Stimulated activated CD8-positive, alpha-beta memory T cell treated with anti-CD3 and anti-CD28 coated beads, Interleukin-12 subunit alpha, Interleukin-12 subunit beta, amount 100 ng/mL, for 4 hours (primary cell): ENCODE measurements at places on chromosomes 16 and 17.

- DNase-seq: no peak
Observed at GRCh38 chr17:81652906-81653771, 3.2 kb downstream of the PDE6G start.

- no peak for DNase-seq
Observed at GRCh38 chr17:80428363-80428762, 13.4 kb downstream of the ENDOV start.

- DNase-seq: no peak
Observed at GRCh38 chr17:4162775-4163466, 19.9 kb downstream of the CYB5D2 start.

GRCh38 chr16:68700831-68701230 is 36.3 kb upstream of the CDH1 start:
- no peak for DNase-seq

DNA sequence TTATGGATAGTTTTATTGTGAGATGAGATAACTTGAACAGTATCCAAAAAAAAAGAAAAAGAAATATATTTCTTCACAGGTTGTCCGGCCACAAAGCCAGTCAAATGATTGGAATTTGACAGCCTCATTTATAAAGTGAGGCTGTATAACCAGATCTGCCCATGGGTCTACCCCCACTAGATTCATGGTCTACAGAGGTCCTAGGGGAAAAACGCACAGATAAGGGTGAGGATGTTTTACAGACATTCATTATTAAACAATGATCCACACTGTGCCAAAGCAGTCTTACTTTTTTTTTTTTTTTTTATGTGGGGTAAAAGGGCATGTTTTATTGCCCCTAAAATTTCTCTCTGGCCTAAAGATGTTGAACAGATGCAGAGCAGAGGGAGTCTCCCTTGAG is 1503.0 kb upstream of the CDH8 start:
- no peak for DNase-seq

GRCh38 chr16:57061084-57061905 is 31.1 kb upstream of the CPNE2 start:
- DNase-seq: no peak

DNA sequence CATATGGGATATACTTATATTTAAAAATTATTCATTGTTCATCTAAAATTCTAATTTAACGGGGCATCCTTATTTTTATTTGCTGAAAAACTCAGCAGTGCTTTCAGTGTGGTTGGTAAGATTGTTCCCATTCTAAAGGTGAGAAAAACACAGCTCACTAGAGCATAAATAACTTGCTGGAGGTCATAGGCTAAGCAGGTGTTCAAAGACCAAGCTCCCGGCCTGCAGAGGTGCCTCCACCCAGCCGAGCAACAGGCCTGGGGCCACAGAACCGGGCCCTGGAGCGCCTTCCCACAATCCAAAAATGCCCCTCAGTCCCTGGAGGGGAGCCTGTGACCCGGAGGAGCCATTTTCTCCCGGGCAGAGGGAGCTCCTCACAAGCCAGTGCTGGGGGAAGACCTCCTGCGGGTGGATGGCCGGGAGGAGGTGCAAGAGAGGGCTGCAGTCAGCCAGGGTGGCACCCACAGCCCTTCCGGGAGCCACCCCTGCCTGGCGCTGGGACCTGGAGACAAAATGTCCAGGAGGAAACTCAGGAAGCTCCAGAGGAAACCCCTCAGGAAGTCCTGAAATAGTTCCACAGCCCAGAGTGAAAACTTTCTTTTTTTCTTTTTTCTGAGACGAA is 14.7 kb downstream of the ABR start:
- no peak for DNase-seq

DNA sequence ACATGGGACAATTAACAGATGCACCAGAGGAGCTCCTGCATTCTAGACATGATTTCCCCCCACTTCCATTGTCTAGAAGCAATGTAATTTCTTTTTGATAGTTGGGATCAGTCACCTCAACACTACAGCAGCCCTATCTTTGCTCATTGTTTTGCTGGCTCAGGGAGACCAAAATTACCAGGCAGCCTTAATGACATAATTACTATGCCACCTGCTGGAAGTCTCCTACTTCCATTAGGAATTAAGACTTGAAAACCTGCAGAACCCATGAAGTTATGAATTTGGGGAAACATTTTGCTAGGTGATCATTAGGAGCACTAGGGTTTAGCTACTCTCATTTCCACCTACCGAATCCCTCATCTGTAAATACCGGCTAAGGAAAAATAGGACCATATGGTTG is 312.0 kb upstream of the CA10 start:
- DNase-seq: no peak

- no peak for DNase-seq
Observed at GRCh38 chr16:56732366-56732765, 2.4 kb downstream of the NUP93 start.

- DNase-seq: no peak
Observed at GRCh38 chr16:57611181-57611580, 17.2 kb upstream of the ADGRG1 start.

DNA sequence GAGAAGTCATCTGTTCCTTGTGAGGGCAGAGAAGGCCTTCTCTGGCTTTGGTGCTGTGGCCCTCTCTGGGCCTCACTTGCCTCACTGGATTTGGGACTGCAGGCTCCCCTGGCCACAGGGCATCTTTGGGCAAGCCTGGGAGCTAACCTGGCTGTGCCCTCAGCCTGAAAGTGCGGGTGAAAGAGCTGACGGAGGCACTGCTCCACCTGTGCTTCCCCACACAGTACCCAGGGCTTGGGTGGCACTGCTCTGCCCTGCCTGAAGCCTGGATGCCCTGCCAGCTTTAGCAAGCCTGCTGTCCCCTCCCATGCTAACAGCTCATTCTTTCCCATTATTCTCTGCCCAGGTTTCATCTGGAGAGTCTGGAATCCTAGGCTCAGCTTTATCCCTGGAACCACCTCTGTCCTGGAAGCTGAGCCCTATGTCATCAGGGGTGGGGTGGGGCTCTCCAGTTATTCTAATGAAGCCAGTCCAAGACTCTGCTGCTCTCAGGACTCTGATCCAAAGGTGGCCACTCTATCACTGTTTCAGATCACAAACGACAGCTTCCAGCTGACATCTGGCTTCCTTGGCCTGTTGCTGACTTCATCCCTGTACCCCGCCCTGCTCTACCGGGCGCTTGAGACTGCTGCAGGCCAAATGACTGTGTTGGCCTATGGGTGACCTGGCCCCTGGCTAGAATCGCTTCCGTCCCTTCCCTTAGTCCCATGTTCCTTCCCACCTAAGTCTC is 29.3 kb downstream of the HIC1 start:
- no peak for DNase-seq

GRCh38 chr17:2040942-2041560 is 771 bp upstream of the OVCA2 start:
- DNase-seq: no peak

DNA sequence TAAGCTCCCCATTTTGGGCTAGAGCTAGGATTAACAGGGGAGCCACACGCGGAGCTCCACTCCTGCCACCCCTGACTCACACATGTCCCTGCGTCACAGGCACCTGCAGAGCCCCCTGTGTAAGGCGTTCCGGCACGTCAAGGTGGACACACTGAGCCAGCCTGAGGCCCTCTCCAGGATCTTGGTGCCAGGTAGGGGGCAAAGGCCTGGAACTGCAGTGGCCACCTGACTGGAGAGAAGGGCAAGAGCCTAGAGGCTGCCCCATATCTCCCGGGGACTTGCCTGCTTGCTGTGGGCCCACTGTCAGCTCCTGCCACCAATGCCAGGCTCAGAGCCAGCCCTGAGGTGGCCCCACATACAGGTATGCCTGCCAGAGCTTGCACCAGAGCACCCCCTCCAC is 33.7 kb downstream of the NECAB2 start:
- no peak for DNase-seq

- DNase-seq: no peak
Observed at GRCh38 chr16:57795431-57795878, 6.8 kb downstream of the KIFC3 start.

DNA sequence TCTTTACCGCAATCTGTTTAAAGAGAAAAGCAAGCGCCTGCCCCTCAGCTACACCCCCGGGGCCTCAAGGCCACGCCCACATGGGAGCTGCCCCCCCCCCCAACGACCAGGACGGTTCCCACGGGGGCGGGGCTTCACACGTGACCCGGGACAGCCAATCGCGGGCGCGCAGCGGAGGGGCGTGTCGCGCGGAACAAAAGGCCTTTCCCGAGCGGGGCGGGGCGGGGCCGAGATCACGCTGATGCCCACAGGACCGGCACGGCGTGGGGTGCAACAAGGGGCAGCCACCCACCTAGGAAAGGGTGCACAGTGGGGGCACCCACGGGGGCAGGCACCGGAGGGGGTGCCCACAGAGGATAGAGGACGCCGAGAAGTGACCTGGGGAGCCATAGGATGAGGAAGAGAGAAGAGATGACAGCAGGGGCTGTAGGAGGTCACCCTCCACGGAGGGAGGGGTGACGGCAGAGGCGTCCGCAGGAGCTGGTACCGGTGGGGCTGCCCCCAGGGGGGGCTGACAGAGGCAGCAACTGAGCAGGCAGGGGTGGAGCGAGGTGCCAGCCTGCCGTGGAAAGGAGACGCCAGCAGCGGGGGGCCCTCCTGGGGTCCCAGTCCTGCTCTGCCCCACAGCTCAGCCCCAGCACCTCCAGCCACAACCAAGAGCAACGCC is 6.2 kb downstream of the UNKL start:
- peak; percentile 91 for DNase-seq

DNA sequence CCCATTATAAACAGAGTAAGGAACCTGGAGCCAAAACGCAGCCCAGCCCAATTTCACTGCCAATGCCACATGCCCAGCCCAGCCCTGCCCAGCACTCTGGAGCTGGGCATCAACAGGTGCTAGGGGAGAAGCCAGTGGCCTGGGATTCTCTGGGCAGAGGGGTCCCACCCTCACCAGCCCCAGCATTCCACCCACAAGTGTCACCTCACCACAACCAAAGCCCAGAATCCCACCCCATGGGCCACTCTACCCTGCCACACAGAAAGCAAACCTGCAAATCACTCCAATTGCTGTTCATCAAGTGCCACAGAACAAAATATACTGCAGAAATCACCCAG is 102.5 kb upstream of the CDH5 start:
- DNase-seq: no peak

DNA sequence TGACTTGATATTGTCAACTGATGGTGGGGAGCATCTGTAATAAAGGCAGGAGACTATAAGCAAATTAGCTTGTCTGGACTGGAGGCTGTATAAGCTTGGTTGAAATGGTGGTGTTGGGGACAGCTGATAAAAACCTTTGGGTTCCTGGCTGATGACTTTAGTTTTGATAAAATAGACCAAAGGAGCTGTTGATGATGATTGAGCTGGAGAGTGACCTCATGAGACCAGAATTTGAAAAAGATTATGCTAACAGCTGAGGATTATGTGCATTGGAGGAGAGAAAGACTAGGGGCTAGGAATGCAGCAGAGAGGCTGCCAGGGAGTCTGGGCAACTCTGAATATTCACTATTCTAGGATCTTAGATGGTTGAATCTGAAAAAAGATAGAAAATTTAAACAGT is 8.7 kb upstream of the CDC27 start:
- DNase-seq: no peak

- DNase-seq: no peak
Observed at GRCh38 chr17:5219536-5219935, 15.1 kb downstream of the SCIMP start.

DNA sequence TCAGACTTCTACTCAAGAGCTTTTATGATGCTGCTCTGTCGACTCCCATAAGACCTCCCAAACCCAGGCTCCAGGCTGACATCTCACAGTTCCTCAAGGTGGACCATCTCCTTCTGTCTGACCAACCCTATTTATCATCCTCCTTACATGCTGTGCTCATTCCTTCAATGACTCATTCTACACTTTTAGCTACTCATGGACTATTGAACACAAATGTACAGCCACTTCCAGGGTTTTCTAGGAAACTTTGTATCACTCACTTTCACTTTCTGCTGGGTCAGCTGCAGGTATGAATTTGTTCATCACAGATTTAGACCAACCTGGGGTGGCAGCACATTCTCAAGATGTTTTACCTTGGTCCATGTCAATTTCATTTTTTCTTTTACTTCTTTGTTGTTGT is 162.4 kb upstream of the FAM20A start:
- DNase-seq: no peak

DNA sequence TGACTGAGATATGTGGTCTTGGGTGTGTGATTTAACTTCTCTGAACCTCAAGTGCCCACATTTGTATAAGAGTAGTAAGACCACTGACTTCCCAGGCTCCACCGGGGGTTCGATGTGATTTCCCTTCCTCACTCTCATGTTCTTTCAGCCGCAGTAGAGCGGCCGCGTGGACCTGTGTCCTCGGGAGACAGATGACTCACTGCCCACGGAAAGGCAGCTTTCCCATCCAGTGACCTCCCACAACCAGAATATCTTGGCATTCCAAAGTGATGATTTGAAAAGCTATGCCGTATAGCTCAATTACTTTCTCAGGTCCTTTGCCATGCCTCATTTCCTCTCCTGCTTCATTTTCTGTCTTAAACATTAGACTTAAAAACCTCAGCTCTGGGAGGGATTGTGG is 73.6 kb downstream of the IL21R start:
- no peak for DNase-seq

DNA sequence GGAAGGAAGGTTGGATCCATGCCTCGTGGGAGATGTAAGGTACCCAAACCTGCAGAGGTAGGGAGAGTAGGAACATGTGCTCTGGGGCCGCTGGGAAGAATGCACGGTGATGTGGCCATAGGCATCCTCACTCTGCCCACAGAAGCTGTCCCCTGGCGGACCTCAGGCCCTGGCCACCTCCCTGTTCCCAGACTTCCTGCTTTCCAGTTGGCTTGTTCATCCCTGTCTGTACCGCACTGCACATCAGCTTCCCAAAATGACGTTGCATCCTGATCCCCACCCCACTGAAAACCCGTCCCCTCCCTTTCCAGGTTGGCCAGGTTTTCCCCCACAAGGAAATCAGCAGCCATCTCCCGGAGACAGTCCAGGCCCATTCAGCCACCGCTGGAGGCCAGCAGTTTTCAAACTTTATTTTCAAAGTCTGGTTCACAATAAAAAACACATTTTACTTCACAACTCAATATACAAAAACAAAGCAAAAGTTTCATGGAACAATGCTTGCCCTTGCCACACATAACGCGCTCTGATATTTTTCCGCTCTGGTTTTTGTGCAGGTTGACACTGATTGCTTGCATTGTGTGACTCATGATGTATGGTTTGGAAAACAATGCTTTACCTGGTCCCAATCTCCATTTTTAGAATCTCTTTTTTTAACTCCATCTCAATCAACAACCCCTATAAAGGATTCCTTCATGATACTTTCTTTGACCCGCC is 143.0 kb downstream of the GAS7 start:
- no peak for DNase-seq

GRCh38 chr17:4574448-4575045 is 9.8 kb upstream of the SMTNL2 start:
- no peak for DNase-seq
